Activated CD4-positive, alpha-beta T cell treated with anti-CD3 and anti-CD28 coated beads, Interleukin-2, Interleukin-4, amounts not matched to agents 100 ng/mL and 50 ng/mL, durations not matched to agents 16 hours and 8 hours (primary cell): ENCODE measurements at places on chromosomes 5 and 9.

GRCh38 chr5:115351356-115352195, 55.1 kb upstream of the CCDC112 start:
- no peak for DNase-seq

GRCh38 chr5:180605554-180606214, 14.4 kb upstream of the SCGB3A1 start:
- DNase-seq: peak; percentile 71

DNA sequence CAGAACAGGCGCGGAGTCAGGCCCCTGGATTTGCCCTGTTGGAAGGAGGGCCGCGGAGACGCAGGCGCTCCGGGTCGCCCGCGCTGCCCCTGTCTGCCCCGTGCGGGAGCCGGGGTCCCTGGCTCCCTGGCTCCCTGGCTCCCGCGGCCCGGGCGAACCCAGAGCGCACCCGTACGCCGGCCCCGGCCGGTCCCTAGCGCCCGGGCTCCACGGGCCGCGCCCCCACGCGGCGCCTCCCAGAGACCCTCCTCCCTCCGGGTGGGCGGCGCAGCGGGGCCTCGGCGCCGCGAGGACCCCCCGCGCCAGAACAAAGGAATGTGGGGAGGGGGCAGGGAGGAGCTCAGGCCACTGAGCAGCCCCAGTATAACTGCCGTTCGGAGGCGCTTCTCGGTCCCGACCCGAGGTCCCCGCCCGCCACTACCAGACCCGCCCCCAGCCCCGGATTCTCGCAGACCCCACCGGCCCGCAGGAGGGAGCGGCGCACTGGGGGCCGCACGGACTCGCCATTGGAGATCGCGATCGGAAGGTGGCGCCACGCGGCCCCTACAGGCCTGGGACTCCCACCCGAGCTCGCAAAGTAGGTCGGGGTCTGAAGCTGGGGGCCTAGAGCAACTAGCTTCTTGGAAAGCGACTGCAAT, 2.4 kb downstream of the NFIL3 start:
- no peak for DNase-seq

DNA sequence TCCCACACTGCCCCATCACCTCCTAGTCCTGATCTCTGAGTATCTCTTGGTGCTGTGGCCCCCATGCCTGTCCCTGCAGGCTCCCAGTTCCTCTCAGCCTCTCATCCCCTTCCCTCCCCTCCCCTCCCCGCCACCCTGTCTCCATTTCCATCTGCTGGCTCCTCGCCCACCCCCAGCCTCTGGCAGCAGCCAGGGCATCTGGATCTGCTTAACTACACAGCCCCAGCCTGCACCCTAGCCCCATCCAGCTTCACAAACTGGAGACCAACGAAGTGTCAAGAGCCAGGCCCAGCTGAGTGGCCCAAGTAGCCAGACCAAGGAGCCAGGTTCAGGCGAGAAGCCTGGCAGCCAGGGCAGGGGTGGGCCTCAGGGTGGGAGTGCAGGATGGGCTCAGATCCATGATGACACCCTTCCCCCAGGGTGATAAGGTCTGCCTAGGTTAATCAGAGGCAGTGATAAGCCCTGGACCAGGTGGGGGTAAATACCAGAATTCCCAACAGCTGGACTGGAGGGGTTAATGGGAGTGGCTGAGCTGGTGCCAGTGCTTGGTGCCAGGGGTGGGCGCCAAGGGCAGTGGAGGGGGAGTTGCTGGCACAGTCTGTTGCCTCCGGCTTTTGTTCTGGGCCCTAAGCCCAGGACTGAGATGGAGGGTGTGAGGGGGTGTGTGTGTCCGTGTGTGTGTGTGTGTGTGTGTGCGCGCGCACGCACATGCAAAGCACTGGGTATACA, 2.5 kb downstream of the IL11RA start:
- no peak for DNase-seq

DNA sequence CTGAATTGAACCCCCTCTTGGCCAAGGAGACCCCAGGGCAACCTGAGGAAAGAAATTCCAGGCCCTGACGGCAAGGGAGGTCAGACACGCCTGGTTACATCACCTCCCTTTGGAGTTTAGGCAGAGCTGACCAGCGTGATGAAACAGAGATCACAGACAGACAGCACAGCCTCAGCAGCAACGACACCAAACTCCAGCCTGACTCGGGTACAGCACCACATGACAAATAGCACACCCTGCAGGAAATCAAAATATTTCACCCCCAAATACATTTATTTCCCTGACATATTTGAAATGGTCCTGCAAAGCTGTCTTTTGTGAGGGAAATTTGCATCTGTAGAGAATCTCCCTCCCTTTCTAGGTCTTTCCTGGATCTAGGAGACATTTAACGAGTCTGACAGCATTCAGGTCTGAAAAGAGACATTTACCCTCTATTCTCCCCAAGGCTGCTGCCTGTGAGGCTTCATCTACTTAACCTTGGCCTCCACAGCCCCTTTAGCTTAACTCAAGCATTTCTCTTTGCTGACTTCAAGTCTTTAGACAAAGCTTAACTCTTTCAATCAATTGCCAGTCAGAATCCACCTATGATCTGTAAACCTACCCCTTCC, 2.6 kb downstream of the QSOX2 start:
- DNase-seq: no peak

DNA sequence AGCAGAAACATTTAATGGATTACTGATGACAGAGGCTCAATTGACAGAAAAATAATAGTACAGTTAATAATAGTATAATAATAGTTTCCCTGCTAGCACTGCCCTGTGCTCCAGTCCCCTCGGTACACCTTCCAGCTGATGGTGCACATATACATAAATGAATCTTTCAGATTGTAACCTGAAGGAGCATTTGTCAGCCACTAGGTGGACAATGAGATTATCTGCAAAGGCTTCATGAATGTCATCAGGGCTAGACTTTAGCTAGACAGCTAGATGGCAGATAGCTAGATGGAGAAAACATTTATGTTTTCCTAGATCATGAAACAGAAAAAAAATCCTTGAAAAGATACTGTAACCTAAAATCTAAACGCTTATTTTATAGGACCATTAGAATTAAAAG, 304.4 kb upstream of the SMC2 start:
- DNase-seq: peak; percentile 5

GRCh38 chr5:123517476-123517875, 5.5 kb downstream of the CSNK1G3 start:
- DNase-seq: no peak

- no peak for DNase-seq
Observed at GRCh38 chr9:7245976-7246580, 488.3 kb downstream of the KDM4C start.

GRCh38 chr9:71608825-71609447, 159.4 kb downstream of the CEMIP2 start:
- DNase-seq: no peak
